ENCODE measurements at places on chromosomes 7 and 10.

GRCh38 chr10:31239961-31240360, 79.1 kb upstream of the ZEB1 start:
- no peak for DNase-seq

DNA sequence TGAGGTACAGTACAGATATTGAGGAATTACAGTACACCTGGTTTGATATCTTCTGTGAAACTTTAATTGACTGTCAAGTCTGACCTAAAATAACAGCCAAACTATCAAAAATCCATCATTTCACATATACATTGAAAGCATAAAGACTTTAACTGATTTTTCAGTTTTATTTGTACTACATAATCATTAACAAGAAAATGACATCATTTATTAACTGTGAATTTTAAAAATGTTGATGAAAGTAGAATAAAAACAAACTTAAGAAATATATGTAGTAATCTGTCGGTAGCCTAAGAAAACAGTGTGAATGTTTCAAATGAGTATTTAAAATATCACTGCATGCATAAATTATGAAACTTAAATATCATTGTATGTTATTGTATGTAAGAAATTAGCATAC, 836.7 kb upstream of the GHITM start:
- DNase-seq = no peak

DNA sequence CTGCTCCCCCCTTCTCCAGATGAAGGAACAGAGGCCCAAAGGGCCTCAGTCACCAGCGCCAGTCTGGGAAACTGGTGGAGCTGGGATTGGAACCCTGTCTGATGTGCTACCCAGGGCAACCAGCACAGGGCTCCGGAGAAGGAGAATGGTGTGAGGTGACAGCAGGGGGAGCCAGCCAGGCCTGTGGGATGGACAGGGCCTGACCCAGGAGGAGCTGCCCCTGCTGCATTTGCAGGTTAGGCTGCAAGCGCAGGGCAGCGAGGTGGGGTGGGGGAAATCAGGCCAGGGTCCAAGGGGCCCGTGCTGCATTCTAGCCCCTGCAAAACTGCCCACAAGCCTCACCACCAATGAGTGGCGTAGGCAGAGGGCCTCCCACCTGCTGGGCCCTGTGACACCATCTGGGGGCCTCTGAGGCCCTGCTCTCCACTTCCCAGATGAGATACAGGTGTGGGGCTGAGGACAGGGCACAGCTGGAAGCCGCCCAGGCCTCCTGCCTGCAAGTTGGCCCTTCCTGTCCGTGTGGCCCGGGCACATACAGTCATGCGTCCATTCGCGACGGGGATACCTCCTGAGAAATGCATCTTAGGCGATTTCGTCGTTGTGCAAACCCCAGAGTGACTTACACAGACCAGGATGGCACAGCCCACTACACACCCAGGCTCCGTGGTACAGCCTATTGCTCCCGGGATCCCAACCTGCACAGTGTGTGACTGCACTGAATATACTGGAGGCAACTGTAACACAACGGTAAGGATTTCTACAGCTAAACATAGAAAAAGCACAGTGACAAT, 45.3 kb downstream of the RASGEF1A start:
- peak; percentile 6 for DNase-seq

- DNase-seq = no peak
Observed at GRCh38 chr10:97020452-97021400, 165.0 kb downstream of the SLIT1 start.

All from stimulated activated CD4-positive, alpha-beta T cell treated with anti-CD3 and anti-CD28 coated beads, Interleukin-15, amount 100 ng/mL, for 24 hours (primary cell).